ENCODE measurements at places on chromosomes 1 and 21. TPM values are rescaled to one million over a fixed set of nuclear protein-coding genes. Genes with fewer than 3 reads are reported as not detected.

DNA sequence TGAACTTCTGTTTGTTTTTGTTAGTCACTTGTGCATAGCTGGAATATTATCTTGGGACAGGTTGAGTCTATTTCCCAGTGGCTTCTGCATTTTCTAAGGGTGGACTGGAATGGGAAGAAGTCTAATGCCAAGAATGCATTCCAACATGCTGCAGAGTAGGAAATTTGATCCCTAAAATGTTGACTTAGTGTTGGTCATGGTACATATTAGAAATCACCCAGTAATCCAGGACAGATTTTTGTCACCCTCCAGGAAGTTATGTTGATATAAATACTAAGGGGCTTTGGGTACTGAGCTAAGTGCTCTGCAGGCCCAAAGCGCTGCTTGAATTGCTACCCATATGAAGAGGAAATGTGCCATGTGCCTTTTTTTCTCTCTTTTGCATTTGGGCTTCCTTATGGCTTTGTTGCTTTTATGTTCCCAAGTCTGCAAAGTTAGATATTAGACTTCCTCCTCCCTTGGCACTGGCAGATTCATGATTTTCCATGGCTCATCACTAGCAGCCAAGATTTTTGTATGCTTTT is 10.0 kb downstream of the ARID1A start:
- peak overlapping the region; percentile 55 for H3K27ac ChIP-seq
- H3K27me3 ChIP-seq = no peaks in the 10 kb centered on the region
- DNase-seq = no peak
- peaks cover 44% of the 10 kb centered on the region for H3K4me1 ChIP-seq
- H3K4me3 ChIP-seq = peak overlapping the region; percentile 4
- peaks cover 51% of the 10 kb centered on the region for H3K36me3 ChIP-seq

DNA sequence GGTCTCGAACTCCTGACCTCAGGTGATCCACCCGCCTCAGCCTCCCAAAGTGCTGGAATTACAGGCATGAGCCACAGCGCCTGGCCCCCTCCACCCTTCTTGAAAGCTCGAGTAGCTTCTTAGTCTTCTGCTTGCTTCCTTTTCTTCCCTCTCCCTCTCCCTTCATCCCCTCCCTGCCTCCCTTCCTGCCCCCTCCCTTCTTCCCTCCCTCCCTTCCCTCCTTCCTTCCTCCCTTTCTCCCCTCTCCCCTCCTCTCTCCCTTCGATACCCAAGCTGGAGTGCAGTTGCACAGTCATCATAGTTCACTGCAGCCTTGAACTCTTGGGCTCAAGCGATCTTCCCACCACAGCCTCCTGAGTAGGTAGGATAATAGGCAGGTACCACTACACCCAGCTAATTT is 11.8 kb downstream of the KHDRBS1 start:
- H3K27me3 ChIP-seq = no peaks in the 10 kb centered on the region
- H3K36me3 ChIP-seq = peaks cover 33% of the 10 kb centered on the region
- H3K4me1 ChIP-seq = peaks cover 37% of the 10 kb centered on the region
- H3K27ac ChIP-seq = no peak overlapping the region

- H3K4me3 ChIP-seq = no peak overlapping the region
- H3K27ac ChIP-seq = no peak overlapping the region
- peak; percentile 29 for DNase-seq
- H3K4me1 ChIP-seq = peaks cover 29% of the 10 kb centered on the region
These were observed 109.9 kb downstream of the GALNT2 start for GRCh38 chr1:230176871-230177411.

- H3K27ac ChIP-seq = no peak overlapping the region
- no peaks in the 10 kb centered on the region for H3K4me1 ChIP-seq
- DNase-seq = no peak
These were observed 130.0 kb upstream of the BACE2 start for GRCh38 chr21:41037936-41038335.

- no peaks in the 10 kb centered on the region for H3K36me3 ChIP-seq
- no peaks in the 10 kb centered on the region for H3K27me3 ChIP-seq
- H3K4me3 ChIP-seq = no peak overlapping the region
- DNase-seq = no peak
These were observed 120.3 kb downstream of the ZBTB18 start for GRCh38 chr1:244171241-244171985.

- H3K4me1 ChIP-seq = peaks cover 63% of the 10 kb centered on the region
- H3K27me3 ChIP-seq = no peaks in the 10 kb centered on the region
- H3K36me3 ChIP-seq = peaks cover 62% of the 10 kb centered on the region
- peak overlapping the region; percentile 90 for H3K27ac ChIP-seq
- H3K4me3 ChIP-seq = no peak overlapping the region
These were observed 7.1 kb upstream of the CFAP141 start for GRCh38 chr1:154213274-154213673.

DNA sequence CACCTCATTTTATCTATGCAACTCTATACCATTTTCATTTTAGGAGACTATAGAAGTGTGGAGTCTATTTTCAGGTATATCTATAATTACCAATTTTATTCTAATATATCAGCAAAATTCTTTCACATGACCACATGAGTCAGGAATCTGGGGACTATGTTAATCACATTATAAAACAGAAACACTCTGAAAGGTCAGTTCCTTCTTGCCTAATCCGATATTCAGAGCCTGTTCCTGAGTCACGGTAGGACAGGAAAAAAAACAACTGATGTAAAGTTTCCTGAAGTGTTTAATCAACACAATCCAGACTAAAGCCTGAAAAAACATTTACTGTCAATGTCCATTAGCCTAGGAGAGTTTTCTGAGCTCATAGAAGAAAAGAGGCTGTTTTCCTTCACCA is 1902.3 kb downstream of the NCAM2 start:
- no peaks in the 10 kb centered on the region for H3K4me1 ChIP-seq
- no peak overlapping the region for H3K27ac ChIP-seq
- H3K36me3 ChIP-seq = no peaks in the 10 kb centered on the region
- no peaks in the 10 kb centered on the region for H3K27me3 ChIP-seq

DNA sequence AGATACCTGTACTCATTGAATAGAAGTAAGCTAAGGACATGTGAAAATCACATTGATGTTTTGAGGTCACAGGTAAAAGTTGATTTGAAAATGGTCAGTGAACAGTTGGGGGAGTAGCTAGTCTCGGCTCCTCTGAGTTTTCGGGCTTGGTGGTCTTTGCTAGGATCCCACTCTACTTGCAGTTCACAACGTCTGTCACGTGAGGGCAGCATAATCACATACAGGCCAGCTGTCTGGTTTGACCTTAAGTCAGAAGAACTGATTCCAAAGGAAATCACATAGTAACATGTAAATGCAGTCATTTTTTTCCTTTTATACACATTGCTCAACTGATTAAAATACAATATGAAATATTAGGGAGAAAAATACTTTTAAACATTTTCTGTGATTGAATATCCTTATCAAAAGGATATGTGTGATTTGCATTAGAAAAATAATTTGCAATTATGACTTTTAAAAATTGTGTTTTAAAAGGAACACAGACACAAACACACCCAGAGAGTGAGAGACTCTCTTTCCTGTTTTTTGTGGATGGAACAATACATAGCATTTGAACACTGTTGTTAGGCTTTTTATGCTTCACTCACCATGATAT is 21.8 kb upstream of the PDC start:
- H3K4me3 ChIP-seq = no peak overlapping the region
- peaks cover 3% of the 10 kb centered on the region for H3K27me3 ChIP-seq
- no peak overlapping the region for H3K27ac ChIP-seq
- no peaks in the 10 kb centered on the region for H3K4me1 ChIP-seq
- no peaks in the 10 kb centered on the region for H3K36me3 ChIP-seq

The APOBEC4 gene
- total RNA-seq = not detected

The AJAP1 gene
- not detected for total RNA-seq

The SH3BGR gene
- total RNA-seq = 2.7 TPM

The PLXNA2 gene
- total RNA-seq = 0.04 TPM

The RPS6KC1 gene
- 5.7 TPM for total RNA-seq

The TCHH gene
- 0.05 TPM for total RNA-seq

Data from activated CD4-positive, alpha-beta T cell treated with anti-CD3 and anti-CD28 coated beads for 36 hours (primary cell).